ENCODE measurements at places on chromosomes 16 and 17.

- DNase-seq, result no peak
Measured at GRCh38 chr17:4276514-4276913, 12.7 kb upstream of the ANKFY1 start.

DNA sequence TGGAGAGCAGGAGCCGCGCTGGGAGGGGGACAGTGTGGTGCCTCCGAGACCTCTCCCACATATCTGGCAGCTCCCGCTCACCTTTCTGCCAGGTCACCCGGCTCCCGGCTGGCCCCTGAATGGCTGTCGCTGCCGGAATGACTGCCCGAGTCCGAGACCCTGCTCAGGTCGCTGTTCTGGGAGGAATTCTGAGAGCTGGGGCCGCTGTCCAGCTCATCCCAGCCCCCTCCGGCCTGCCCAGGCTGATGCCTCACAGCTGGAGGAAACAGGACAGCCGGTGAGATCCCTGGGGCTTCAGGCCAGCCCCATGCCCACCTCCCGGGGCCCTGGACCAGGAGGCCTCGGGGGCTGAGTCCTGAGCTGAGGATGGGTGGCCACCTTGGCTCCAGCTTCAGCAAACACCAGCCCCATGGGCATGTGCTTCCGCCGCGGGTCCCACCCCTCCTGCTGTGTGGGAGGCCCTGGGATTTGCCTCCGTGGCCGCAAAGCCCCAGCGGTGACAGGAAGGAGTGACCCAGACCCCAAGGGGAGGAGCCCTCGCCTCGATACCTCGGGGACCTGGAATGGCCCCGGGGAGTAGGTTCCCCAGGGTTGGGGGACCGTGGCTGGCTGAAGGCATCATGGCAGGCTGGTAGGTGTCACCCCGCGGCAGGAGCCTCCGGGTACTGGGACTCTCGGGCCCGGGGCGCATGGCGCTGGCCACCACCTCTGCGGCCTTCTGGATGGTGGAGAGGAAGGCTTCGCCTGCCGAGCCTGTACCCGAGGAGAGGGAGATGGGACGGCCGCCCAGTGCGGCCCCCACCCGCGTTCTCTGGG, 6.9 kb downstream of the TEPSIN start:
- DNase-seq, result no peak

- no peak for DNase-seq
Measured at GRCh38 chr17:70736375-70736957, 567.1 kb downstream of the KCNJ2 start.

DNA sequence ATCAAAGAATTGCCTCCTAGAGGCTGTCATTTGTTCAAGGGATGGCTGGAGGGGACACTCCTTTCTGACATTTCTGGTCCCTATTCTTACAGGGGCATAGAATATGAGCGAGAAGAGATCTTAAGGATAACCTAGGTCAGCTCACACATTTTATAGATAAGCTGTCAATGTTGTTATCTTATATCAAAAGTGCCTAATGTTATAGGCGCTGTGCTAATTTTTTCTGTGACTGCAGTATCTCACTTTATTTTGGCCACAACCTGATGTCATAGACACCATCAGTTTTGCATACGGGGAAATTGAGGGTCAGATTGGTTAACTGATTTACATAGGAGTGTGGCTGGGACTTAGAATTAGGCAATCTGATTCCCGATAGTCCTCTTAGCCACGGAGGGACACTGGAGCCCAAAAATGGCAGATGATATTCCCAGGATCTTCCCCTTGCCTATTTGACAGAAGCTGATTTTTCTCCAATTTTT, 1.2 kb downstream of the CPD start:
- DNase-seq, result peak; percentile 7

GRCh38 chr16:7997966-7998365, 592.3 kb downstream of the TMEM114 start:
- no peak for DNase-seq
